ENCODE measurements at places on chromosomes 7 and 10. TPM values are rescaled to one million over a fixed set of nuclear protein-coding genes. Genes with fewer than 3 reads are reported as not detected.

DNA sequence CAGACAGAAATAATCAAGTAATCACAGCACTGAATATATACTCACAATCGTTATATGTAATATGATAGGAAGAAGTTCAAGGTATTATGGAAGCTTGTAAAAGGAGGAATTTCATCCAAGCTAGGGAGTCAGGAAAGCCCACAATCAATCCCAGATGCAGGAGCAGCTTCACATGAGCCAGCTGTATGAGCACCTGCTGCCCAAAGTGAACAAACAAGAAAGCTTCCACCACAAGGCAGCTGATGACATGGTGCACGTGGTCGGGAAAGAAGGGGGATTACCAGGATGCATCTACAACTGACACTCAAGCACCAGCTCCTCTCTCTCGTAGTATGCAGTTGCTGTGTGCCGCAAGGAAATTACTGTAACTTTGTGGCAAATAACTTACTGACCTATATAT, 225.2 kb downstream of the XPNPEP1 start:
- no peak for DNase-seq

GRCh38 chr10:79137826-79138225, 69.1 kb downstream of the ZMIZ1 start:
- DNase-seq = no peak

DNA sequence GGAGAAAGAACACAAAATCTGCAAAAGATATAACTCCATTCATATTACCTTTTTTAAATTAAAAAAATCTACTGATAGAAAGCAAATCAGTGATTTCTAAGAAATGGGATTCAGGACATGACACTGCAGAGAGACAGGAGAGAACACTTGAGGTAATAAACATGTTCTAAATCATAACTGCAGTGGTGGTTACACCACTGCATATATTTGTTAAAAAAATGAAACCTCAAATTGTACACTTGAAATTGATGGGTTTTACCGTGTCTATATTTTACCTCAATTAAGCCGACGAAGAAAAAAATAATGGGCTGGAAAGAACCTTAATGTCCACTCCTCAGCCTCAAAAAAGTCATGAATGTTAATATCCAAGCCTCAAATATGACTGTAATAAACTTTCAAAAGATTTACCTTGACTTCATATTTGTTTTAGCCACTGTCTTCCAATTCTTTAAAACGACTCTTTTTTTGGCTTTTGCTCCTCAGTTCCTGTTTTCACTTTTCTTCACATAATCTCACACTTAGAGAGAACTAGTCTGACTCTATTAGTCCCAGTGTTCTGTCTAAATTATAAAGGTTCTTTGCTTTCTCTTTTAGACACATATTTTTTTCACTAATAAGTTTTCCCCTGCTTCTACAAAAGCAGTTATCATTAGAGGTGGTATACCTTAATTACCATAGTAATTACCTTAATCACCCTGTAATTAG, 502.4 kb downstream of the GRM8 start:
- no peak for DNase-seq

GRCh38 chr10:117249493-117250093, 8.7 kb downstream of the SLC18A2 start:
- no peak for DNase-seq

DNA sequence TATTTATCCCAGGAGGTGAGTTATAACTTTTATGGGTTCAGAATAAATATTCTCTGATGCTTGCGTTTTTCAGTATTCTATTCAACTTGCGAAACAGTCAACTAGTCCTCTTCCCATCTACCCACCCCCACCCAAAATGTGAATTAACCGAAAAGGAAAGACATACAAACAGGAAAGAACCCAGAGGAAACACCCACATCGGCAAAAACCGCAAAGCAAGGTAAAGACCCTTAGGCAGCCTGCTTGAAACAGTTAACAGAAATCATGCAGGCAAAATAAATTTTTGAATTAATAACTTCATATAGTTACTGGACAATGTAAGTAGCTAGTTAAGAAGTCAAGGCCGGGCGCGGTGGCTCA, 5.4 kb downstream of the ZC3HAV1 start:
- no peak for DNase-seq

DNA sequence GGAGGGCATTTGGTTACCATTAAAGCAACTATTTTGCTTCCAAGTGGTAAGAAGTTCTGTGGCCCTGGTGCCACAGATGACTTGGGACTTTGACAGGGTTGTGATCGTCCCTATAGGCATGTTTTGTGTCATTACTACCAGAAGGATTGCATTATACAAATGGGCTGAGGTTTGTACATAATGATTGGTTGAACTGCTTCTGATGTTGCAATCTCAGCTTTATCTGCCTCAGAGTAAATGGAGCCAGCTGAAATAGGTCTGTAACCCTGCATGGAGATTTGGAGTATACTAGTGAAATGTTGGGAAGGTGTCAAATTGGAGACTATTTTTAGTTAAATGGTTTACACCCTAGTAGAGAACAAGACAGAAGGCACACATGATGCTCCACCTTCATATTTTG, 46.1 kb upstream of the SEPTIN7 start:
- no peak for DNase-seq

- no peak for DNase-seq
Observed at GRCh38 chr10:87931836-87932230, 68.4 kb downstream of the PTEN start.

DNA sequence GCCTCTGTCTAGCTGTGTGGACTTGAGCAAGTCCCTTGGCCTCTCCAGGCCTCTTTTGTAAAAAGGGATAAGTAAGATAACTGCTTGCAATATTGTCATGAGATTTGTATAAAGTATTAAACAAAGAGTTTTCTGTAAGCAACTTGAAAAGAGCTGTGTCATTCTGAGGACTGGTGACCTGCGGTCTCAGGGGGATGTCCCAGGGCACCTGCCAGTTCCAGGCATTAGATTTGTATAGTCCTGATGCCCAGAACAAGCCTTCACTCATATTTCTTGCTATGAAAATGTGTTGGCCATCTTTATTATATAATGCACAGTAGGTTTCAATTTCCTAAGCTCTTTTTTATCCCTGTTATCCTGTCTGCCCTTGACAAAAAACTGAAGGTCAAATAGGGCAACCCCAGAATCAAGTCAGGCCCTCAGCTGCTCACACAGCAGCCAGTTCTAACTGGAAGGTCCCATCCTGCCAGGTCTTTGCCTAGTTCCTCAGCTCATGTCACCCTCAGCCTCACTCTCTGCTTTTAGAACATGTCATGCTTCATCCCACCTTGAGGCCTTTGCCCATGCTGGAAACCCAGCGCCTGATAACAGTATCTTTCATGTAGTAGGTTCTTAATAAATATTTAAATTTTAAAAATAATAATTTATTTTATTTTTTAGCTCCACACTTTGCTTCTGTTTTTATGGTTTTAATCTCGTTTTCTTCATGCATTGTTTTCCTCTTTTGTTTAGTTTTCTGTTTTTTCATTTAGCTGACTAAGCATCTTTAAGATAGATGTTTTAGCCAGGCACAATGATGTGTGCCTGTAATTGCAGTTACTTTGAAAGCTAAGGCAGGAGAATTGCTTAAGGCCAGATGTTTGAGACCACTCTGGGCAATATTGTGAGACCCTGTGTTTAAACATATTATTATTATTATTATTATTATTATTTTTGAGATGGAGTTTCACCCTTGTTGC, 87.5 kb upstream of the ZNF92 start:
- DNase-seq = no peak

Gene CALHM1
- not detected for total RNA-seq

Gene FBXL13
- 5.0 TPM for total RNA-seq

Gene TPK1
- total RNA-seq = 5.6 TPM

Gene GTF2IRD1
- 16.1 TPM for total RNA-seq

Gene NKX1-2
- total RNA-seq = 0.47 TPM

Gene TRPV6
- under 0.01 TPM for total RNA-seq

Gene FAM25G
- total RNA-seq = not detected

Gene MSS51
- 3.7 TPM for total RNA-seq

Gene CCSER2
- 102 TPM for total RNA-seq
